IMR-90 (cell line): ENCODE measurements at places on chromosomes 1 and 21. TPM values are rescaled to one million over a fixed set of nuclear protein-coding genes. Genes with fewer than 3 reads are reported as not detected.

- no peaks in the 10 kb centered on the region for H3K27me3 ChIP-seq
- H3K4me3 ChIP-seq, result no peak within 1 kb of the TSS
- no peaks in the 10 kb centered on the region for H3K4me1 ChIP-seq
- H3K36me3 ChIP-seq, result no peaks in the 10 kb centered on the region
- no peak for DNase-seq
- no peak within 1 kb of the TSS for H3K27ac ChIP-seq
Observed at GRCh38 chr1:34176830-34177603, at the start of gene C1orf94. C1orf94 (plus strand) TSS chr1:34176907; CDS start chr1:34177790, 883 bp downstream.

DNA sequence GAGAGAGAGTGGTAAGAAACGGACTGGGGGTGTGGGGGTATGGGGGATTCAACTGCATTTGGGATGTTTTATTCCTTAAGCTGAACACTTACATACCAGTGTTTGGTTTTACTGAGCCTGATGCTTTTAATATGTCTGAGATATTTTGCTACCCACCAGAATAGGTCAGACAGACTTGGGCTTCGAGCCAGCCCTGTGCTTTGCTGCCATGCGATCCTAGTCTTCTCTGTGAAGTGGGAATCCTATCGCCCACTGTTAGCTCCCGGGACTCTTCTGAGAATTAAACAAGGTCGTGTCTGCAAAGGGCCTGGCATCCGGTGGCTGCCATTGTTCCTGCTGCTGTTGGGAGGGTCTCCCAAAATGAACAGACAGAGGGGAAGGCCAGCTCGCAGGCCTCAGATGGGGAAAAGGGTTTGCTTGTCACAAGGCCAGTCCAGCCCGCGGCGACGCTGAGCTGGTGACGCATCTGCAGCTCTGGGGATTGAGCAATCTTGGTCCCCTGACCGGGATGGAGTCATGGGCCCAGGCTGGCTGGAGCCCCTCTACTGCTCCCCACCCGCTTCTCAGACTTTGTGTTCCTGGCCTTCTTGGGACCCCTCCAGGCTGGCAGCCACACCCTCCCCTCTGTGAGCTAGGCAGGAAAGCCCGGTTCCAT lies 26.9 kb upstream of the ECE1 start:
- H3K36me3 ChIP-seq, result peaks cover 2% of the 10 kb centered on the region; the same call in 1 of the 2 replicates
- H3K4me1 ChIP-seq, result peaks cover 65% of the 10 kb centered on the region
- peak; percentile 90 for DNase-seq

- no peak overlapping the region for H3K27ac ChIP-seq
- H3K4me3 ChIP-seq, result no peak overlapping the region
- H3K27me3 ChIP-seq, result no peaks in the 10 kb centered on the region
- no peak for DNase-seq
Observed at GRCh38 chr1:184433956-184434502, 47.2 kb downstream of the C1orf21 start.

LTN1 gene
- 4.2 and 6.7 TPM in 2 replicates for polyA plus RNA-seq

ADARB1 gene
- 45.5 and 47.3 TPM in 2 replicates for polyA plus RNA-seq

ITPKB gene
- polyA plus RNA-seq, result 1.3 and 1.4 TPM in 2 replicates
